Fibroblast of the aortic adventitia (primary cell): ENCODE measurements at places on chromosomes 11 and 22.

GRCh38 chr11:129608711-129609110 lies 206.9 kb upstream of the TMEM45B start:
- DNase-seq, result no peak

GRCh38 chr22:45911601-45912271 lies 65.2 kb downstream of the WNT7B start:
- peak; percentile 42 for DNase-seq

DNA sequence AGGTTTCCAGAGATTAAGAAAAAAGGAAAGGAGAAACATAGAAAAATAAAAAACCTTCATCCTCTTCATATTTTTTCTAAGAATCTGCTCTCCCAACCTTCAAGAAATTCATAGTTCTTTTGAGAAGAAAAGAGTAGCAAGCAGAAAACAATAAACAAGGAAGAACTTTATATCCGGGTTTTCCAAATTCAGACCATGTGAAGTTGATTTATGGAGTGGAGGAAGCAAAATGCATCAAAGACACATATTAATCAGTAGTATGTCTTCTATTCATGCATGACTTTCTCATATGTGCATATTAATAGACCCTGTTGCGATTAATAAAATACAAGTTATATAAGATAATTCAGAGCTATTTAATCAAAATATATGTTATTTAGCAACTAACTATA lies 20.5 kb upstream of the CTSC start:
- DNase-seq, result no peak

DNA sequence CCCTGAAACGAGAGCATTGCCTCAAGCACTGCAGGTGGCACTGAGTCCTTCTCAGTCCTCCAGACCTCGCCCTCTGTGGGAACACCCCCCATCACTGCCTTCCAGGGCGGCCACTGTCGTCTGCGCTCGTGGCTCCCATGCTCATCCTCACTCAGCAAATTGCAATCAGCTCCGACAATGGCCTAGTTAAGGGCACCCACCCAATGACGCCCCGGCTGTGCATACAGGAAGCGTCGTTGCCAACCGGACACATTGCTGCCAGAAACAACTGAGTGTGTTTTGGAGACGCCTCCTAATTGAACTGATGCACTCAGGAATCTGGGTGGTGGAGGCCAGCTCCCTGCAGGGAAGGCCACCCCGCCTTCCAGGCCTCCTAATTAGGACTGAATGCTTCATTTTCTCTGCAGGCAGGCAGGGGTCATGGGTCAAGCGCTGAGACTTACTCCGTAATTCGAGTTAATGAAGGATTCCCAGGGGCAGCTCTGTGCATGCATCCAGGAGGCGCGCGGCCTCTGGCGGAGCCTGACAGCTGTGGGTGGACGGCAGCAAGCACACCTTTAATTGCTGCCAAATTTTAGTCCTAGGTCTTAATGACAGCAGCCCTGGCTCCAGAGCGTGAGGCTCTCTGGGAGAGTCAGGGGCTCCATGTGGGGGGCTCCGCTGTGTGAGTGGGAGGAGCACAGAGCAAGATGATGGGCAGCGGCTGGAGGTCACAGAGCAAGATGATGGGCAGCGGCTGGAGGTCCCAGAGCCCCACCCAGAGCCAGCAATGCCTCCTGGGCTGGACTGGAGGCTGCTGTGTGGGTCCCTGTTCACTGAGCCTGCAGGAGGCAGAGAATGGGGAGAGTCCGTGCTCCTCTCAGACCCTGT lies 199.0 kb downstream of the BRD1 start:
- no peak for DNase-seq

DNA sequence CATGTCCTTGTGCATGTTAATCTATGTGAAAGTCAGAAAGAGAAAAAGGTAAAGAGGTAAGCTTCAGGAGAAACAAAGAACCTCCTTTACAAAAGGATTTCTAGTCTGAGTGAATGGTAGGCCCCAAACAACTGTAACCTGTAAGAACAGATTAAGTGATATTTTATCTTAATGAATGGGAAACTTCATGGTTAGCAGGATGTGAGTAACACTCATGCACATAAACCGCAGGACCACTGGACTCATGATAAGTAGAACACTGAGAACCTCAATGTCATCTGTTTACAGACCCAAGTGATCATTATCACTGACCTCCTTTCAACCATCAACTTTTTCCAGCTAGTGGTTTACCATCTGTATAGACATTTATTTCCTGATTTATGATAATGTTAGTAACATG lies 19.9 kb downstream of the OR8G5 start:
- peak; percentile 47 for DNase-seq

DNA sequence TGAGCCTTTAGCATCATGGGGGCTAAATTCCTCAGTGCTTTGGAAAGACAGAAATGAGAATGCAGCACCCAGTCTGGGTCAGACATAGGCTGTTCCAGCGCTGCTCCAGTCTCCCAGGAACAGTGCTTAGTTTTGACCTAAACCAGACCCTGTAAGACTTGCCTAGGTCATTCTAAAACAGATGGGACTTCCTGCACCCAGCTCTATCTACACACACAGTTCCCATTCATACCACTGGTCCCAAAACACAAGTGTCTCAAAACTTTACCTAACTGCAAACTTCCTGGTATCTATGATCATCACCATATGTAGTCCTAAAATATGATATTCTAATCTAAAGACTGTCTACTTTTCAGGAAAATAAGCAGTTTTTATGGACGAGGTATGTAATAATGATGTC lies 37.9 kb downstream of the PRCP start:
- no peak for DNase-seq

DNA sequence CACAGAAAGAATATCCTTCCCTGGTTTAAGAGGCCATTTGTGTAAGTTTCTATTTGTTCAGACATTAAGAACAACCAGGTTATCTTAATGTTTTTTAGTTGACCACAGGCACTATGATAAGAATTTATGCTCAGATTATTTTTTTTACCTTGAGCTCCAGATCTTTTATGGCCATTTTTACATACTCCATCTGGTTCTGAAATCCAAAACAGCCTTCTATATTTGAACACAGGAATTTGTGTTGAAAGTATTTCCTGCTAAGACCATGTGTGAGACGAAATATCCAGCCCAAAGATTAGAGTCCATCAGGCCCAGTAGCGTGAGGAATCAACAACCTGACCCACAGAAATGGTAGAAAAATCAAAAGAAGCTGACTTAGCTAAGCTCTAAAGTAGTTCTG lies 569.9 kb upstream of the FAT3 start:
- DNase-seq, result no peak

- DNase-seq, result peak; percentile 19
Observed at GRCh38 chr22:17890245-17890671, 116.0 kb upstream of the BID start.

DNA sequence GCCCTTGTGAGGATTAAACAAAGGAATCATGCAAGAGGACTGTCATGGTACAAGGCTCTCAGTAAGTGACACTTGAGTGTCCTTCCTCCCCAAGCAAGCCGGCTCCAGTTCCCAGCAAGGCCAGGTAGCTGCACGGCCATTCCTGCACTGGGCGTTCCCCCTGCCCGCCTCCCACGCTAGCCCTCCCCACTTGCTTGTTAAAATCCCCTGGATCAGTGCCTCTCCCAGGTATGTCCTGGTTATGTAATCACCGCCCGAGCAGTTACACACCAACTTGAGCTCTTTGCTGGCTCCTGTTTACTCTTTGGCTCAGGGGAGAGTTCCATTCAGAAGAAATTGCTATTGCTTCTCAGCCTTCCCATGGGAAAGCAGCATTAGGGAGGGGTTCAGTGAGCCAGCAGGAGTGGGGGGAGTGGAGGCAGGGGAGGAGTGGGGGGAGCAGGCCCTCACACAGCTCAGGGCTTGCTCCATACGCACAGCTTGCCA lies 19.4 kb upstream of the MYEOV start:
- DNase-seq, result no peak

- DNase-seq, result no peak
Observed at GRCh38 chr22:47782328-47783075, 1020.1 kb downstream of the TBC1D22A start.

GRCh38 chr11:94175535-94175934 lies 46.9 kb downstream of the PANX1 start:
- DNase-seq, result peak; percentile 88

DNA sequence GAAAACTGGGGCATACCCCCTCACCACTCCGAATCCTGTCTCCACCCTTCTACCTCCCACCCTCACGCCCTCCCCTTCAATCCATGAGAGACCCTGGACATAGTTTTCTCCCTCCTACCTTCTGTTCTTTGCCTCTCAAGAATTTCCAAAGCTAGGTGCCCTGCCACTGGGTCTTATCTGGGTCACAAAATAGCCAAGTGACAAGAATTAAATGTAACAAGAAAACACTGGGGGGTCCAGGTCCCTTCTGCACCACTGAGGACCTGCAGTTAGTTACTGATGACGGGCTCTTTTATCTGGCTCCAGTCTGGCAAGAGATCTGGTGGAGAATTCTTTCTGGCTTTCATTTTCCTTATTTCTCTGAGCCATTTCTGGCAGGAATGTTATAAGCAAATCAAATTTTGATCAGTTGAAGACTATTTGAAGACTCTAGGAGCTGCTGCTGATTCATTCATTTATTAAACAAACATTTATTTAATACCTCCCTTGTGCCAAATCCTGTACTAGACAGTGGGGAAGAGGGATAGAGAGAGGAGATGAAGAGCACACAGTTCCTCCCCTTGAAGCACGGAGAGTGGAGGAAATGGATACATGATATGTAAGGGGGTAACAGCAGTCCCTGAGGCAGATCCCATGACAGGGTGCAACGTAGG lies 135.2 kb downstream of the RRAS2 start:
- no peak for DNase-seq

DNA sequence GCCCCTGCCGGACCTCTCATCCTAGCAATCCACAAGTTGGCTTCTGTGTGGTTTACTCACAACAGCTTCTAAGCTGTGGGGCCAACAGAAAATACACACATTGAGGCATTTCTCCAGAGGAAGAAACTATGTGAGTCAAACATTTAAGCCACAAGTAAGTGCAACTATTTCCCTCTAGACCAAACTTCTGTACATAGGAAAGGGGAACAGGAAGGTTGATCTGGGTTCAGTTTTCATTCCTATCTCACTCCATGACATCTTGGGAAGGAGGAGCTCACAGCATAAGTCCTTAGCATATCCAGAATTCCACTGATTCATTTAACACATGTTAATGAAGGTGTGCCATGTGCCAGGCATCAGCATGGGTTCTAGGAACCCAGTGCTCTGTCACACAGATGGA lies 72.8 kb upstream of the PICALM start:
- DNase-seq, result no peak

GRCh38 chr11:126925321-126926093 lies 75.1 kb downstream of the KIRREL3 start:
- no peak for DNase-seq

DNA sequence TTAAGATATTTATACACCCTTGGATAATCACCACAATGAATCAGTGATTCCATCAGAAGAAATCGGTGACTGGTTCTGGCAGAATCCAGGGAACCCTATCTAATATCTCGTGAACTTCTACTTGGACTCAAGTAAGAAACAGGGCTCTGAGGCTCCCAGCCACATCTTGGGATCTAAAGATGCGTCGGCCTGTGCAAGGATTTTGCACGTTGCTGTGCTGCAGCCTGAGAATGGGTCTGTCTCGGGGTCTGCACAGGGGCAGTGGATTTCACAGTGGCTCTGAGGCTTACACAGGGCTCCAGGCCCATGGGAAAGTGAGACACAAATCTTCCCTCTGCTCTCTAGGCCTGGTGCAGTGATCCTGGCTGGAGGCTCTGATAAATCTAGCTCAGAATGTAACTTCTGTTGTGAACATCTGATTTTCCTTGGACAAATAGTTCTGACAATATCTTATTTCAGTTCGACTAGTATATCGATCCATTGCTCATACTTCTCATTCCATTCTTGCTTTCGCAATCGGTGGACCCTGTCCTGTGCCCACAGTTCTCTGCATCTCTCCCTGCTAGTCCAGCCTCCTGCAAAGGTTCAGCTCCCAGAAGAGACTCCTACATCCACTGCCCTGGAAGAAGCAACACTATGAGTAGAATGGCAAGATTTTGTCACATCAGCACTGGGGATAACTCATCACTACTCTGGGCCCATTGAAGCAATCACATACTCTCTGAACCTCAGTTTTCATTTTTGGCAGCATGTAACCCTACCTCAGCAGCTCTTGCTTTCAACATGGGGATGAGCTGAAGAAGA lies 105.5 kb upstream of the TOP3B start:
- DNase-seq, result no peak

GRCh38 chr22:20549232-20549841 lies 41.9 kb downstream of the MED15 start:
- DNase-seq, result no peak

DNA sequence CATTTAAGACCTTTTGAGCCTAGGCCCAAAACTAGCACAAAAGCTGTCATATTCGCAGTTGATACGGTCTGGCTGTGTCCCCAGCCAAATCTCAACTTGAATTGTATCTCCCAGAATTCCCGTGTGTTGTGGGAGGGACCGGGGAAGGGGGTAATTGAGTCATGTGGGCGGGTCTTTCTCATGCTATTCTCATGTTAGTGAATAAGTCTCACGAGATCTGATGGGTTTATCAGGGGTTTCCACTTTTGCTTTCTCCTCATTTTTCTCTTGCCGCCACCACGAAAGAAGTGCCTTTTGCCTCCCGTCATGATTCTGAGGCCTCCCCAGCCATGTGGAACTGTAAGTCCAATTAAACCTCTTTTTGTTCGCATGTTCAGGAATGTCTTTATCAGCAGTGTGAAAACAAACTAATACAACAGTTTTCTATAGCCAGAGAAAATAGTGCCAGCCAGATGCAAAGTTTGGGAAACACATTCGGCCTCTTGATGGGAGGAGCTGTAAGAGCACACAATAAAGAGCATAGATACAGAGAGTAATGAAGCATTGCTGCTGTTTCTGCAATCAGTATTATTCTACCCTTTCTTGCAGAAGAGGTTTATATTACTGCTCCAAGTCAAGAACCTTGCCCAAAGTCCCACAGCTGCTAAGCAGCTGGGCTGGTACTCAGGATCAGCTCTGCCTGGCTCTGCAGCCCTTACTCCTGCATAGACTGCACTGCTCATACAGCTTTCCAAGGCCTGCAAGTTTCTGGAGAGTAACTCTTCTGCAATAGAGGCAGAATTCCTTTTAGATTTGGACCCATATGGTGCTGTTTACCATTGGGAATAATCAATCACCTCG lies 2.0 kb upstream of the ZNF195 start:
- peak; percentile 51 for DNase-seq

DNA sequence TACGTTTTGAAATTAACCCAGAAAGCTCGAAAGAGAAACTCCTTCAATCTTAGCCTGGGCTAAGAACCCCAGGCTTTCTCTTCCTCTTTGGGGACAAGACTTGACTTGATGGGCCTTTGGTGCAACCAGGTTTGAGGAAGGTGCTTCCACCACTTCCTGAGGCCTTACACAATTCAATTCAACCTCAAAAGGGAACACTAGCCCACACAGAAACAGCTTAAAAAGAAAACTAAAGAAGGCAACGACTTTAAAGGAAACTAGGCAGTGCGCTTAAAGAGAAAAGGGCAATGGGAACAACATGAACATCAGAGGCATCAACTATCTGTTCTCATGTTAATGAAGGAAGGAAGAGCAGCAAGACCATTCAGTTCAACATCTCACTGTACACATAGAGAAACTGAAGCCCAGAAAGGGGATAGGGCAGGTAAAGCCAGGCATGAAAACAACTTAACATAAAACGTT lies 24.8 kb downstream of the PAK1 start:
- DNase-seq, result no peak
